Activated naive CD4-positive, alpha-beta T cell treated with anti-CD3 and anti-CD28 coated beads, Interleukin-2, amount 10 ng/mL, durations not matched to agents 5 hours and 36 hours (primary cell): ENCODE measurements at places on chromosomes 11 and 22. TPM values are rescaled to one million over a fixed set of nuclear protein-coding genes. Genes with fewer than 3 reads are reported as not detected.

Gene ARHGAP32
- 4.6 TPM for total RNA-seq

Gene CYB5R3
- total RNA-seq: 57.4 TPM

Gene PRSS23
- total RNA-seq: 0.35 TPM

Gene KDM4E
- total RNA-seq: not detected

Gene C11orf58
- total RNA-seq: 113 TPM

Gene WBP2NL
- total RNA-seq: 1.9 TPM

Gene RPS6KA4
- total RNA-seq: 31.8 TPM

Gene SYCE3
- not detected for total RNA-seq

Gene IL18
- not detected for total RNA-seq

Gene MS4A12
- total RNA-seq: not detected

Gene PRG3
- total RNA-seq: not detected

Gene NOX4
- total RNA-seq: not detected

Gene VEGFB
- total RNA-seq: 81.2 TPM

Gene NXPE2
- not detected for total RNA-seq

Gene NPTXR
- total RNA-seq: 1.6 TPM

Gene LYVE1
- total RNA-seq: not detected

Gene SCGB1C1
- not detected for total RNA-seq

Gene ZNF195
- 37.0 TPM for total RNA-seq

Gene POU2AF2
- total RNA-seq: not detected

Gene MICAL2
- 24.3 TPM for total RNA-seq

Gene KCNJ1
- total RNA-seq: not detected

Gene SERGEF
- total RNA-seq: 38.3 TPM

Gene ARAP1
- 108 TPM for total RNA-seq

Gene PHLDA2
- 1.5 TPM for total RNA-seq

Gene NCF4
- total RNA-seq: 10.8 TPM

Gene FAM227A
- total RNA-seq: not detected

Gene MCAM
- total RNA-seq: 1.5 TPM

Gene MS4A6A
- total RNA-seq: not detected

Gene TMPRSS13
- 1.7 TPM for total RNA-seq

Gene SMC1B
- total RNA-seq: 0.53 TPM

Gene DCHS1
- 0.36 TPM for total RNA-seq

Gene UQCC3
- total RNA-seq: 6.2 TPM

Gene NLRP6
- 21.4 TPM for total RNA-seq

Gene KDELR3
- total RNA-seq: 0.38 TPM

Gene XKR3
- not detected for total RNA-seq

Gene RCOR2
- total RNA-seq: 0.30 TPM

Gene KRTAP5-7
- 0.17 TPM for total RNA-seq

Gene GUCY1A2
- not detected for total RNA-seq

Gene PLAAT5
- total RNA-seq: not detected

Gene KRTAP5-8
- total RNA-seq: 0.19 TPM

Gene CYP2R1
- total RNA-seq: 13.4 TPM

Gene KCNE3
- not detected for total RNA-seq

Gene TRPM5
- total RNA-seq: not detected
